ENCODE measurements at places on chromosomes 6 and 20.
A peak's percentile ranks its signal among the peaks of the same experiment; 100 is the strongest.

DNA sequence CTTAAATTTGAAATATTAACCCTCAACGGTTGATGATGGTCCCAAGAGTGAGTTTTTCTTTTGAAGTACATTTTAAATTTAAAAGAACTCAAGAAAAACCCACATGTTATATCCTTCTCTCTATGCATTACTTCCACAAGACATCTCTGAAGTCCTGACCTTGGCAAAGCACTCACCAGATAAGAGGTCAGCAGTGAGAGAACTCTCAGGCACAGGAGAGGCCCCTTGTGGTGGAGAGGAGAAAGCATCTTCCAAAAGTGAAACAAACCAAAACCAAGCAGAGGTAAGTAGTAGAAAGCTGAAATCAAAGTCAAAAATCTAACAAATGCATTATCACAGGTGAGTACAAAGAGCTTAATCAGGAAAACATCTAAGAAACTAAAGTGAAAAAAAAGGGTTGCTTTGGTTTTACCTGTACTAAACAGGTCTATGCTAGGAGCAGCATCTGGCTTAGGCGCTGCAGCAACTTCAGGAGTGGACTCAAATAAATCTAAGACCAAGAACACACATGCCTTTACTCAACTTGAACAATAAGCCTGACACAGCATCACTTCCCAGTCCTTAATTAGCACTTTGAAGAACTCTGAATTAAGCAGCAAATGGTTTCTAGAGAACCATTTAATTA, 80.5 kb downstream of the PRSS35 start:
- no peak for DNase-seq

- no peak for DNase-seq
Observed at GRCh38 chr6:33790379-33790778, 1.4 kb upstream of the LEMD2 start.

- no peak for DNase-seq
Observed at GRCh38 chr6:4316867-4317400, 181.6 kb upstream of the ECI2 start.

- DNase-seq = no peak
Observed at GRCh38 chr6:102907181-102907580, 1513.7 kb downstream of the GRIK2 start.

- DNase-seq = no peak
Observed at GRCh38 chr6:72290620-72291019, 331.2 kb upstream of the KCNQ5 start.

GRCh38 chr6:25973923-25974555, 11.4 kb downstream of the TRIM38 start:
- no peak for DNase-seq

DNA sequence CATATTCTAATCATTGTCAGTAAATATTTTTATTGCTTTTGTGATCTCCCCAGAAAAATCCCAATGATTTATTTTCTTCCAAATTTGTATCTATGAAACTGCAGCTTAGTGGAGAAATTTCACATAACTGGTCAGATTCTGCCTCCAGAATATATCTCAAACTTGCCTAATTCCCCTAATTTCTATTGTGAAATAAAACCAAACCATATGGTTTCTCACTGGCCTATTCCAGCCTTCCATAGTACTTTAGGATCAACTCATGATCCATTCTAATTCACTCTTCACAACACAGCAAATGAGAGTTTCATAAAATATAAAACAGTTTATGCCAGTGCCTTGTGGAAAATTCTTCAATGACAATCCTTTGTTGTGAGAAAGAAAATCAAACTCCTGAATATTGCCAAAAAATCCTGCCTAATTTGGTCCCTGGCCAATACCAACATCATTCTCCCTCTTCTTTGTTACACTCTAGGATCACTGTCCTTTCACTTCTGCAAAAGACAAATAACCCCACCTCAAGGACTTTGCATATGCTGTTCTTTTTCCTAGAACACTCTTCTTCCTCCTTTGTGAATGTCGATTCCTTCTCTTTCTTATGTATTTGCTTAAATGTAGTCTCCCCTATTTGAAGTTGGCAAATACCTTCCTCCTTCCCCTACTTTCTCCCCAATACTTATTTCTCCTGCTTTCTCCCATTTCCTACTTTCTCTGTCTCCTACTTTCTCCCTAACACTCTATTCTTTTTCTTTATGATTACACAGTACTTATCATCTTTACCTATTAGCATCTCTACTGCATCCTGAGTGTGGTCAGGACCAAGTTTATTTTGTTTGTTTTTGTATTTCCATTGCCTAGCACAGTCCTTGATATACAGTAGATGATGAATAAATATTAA, 587.5 kb downstream of the RFPL4B start:
- no peak for DNase-seq

GRCh38 chr20:52926505-52926904, 45.7 kb upstream of the TSHZ2 start:
- no peak for DNase-seq

GRCh38 chr20:38975539-38976120, 13.5 kb downstream of the DHX35 start:
- no peak for DNase-seq

GRCh38 chr20:45888681-45889080, 1.3 kb upstream of the SPATA25 start:
- DNase-seq = no peak

GRCh38 chr20:610130-611046, at the start of gene TCF15:
TSS of gene TCF15 (minus strand) at chr20:610309. CDS start at chr20:610237, 72 bp downstream.
- DNase-seq = no peak

DNA sequence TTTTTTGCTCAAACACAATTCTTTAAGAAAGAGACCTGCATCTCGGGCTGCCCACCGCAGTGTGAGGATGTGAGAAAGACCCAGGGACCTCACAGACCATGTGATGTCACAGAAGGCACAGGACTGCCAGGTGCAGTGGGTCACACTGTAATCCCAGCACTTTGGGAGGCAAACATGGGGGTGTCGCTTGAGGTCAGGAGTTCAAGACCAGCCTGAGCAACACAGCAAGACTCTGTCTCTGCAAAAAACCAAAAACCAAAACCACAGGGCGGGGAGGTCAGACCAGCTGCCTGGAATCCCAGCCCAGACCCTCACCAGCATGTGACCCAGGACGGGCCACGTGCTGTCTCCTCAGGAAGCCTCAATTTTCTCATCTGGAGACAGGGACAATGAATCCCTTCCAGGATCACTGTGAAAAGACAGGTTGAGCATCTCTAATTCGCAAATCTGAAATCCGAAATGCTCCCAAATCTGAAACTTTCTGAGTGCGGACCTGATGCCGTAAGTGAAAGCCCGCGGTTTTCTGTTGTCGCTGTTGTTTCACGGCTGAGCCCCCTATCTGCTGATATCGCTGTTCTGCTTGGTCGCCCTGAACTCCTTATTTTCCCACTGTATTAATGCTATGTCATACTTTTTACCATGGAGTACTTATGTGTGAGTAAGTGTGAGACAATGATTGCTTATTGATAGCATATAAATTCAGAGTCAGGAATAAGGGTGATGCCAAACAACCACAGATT, 159.5 kb upstream of the PTPN1 start:
- no peak for DNase-seq

DNA sequence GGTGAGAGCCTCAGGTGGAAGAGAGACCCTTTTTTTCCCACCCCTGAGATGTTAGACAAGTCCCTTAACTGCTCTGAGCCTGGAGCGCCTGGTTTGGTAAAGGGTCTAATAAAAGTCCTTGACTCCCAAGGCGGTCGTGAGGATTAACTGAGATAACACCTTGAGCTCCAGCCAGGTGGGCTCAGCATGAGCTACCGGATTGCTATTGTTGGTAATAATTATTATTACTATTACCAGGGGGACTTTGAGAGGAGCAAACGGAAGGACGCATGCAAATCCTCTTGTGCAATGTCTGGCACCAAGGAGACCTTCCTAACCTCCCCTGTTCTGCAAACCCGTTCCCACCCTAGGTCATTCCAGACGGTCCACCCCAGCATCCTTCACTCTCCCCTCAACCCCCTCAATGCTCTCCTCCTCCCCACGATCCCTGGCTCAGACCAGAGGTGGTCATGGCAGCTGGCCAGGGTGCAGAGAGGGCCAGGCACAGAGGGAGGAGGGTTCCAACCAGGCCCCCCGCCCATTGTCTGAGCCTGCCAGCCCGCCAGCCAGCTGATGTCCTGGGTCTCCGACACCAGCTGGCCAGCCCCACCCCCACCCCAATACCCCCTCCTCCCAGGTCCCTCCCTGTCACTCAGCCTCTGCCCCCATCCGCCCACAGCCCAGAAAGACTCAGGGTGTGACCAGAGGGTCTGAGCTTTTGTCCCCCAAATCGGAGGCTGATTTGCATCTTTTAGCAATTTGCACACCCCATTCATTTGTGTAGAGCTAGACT, 14.3 kb upstream of the CBFA2T2 start:
- no peak for DNase-seq

GRCh38 chr20:34165018-34165619, 53.1 kb upstream of the EIF2S2 start:
- no peak for DNase-seq

GRCh38 chr20:8523684-8524083, 391.6 kb downstream of the PLCB1 start:
- DNase-seq = no peak

GRCh38 chr20:32535953-32536823, 48.9 kb downstream of the NOL4L start:
- DNase-seq = peak; percentile 81

DNA sequence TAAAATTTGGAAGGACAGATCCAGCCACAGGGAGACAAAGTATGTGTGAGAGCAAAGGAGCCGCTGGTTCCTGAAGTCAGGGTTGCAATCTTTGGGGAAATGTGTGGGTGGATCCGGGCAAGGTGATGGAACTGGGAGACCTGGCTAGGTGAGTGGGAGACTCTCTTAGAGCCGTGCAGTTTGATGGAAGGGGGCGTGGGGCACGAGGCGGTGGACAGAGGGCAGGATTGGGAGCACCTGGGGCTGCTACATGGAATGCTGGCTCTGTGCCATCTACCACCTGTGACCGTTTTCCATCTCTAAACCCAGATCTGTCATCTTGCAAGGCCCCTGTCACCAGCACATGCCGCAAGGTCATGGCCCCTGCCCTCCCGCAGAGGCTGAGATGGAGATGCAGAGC, 268.4 kb downstream of the SMOC2 start:
- DNase-seq = no peak

- DNase-seq = no peak
Observed at GRCh38 chr20:4972506-4973251, 28.6 kb downstream of the SLC23A2 start.

- no peak for DNase-seq
Observed at GRCh38 chr6:41367700-41368099, 32.3 kb downstream of the NCR2 start.

- no peak for DNase-seq
Observed at GRCh38 chr6:169424821-169425240, 171.2 kb upstream of the THBS2 start.

DNA sequence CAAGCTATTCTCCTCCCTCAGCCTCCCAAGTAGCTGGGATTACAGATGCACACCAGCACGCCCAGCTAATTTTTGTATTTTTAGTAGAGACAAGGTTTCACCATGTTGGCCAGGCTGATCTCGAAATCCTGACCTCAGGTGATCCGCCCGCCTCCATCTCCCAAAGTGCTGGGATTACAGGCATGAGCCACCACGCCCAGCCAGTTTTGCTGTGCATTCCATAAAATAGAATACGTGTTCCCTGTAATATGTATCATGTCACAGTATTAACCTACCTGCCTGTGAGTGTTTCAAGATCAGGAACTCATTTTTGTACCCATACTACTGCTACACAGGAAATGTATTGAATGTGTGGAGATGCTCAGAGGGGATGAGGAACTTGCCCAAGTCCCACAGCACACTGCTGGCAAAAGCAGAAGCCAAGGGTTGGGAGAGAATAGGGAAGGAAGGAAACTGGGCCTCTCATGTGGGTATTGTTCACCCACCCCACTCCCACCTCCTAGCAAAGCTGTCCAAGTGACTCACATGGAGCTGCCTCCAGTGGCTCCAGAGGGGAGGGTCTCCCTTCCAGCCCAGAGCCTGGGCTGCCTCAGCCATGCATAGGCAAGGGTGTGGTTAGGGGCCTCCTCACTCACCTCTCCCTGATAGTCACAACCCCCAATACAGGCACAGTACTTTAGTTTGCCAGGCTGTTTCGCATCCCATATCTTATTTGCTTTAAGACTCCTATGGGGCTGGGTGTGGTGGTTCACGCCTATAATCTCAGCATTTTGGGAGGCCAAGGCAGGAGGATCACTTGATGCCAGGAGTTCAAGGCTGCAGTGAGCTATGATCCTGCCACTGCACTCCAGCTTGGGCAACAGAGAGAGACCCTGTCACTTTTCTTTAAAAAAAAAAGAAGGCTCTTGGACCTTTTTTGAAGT, 9.4 kb downstream of the HM13 start:
- DNase-seq = no peak

- no peak for DNase-seq
Observed at GRCh38 chr6:151679081-151679480, 128.4 kb upstream of the ESR1 start.

DNA sequence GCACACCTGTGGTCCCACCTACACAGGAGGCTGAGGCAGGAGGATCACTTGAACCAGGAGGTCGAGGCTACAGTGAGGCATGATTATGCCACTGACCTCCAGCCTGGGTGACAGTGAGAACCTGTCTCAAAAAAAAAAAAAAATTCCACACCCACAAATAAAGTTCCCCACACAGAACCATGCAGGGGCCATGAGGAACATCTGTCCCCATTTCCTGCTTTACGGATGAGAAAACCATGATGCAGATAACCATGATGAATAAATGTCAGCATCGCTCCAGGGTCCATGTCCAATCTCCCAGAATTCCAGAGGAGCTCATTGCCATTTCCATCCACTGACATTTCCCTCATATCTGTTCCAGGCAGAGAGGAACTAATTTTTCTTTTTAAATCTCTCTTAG, 16.9 kb upstream of the AGPAT4 start:
- no peak for DNase-seq

GRCh38 chr20:22070610-22071058, 365.2 kb downstream of the PAX1 start:
- no peak for DNase-seq

DNA sequence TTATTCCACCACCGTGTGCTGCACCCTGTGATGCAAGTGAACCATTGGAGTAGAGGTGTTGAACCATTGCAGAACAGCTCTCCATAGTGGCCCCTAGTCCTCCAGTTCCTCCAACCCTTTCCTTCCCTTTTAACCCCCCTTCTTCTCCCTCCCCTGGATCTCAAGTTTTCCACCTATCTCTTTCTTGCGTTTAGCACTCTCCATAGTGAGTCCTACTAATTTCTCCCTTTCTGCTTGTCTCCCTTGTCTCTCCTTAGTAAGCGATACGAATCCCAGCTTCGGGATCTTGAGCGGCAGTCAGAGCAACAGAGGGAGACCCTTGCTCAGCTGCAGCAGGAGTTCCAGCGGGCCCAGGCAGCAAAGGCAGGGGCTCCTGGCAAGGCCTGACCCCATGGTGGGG, 1.1 kb downstream of the PFDN6 start:
- no peak for DNase-seq

- peak; percentile 10 for DNase-seq
Observed at GRCh38 chr20:44056010-44056698, 130.8 kb downstream of the JPH2 start.

- no peak for DNase-seq
Observed at GRCh38 chr20:49460916-49461315, 21.6 kb downstream of the KCNB1 start.

DNA sequence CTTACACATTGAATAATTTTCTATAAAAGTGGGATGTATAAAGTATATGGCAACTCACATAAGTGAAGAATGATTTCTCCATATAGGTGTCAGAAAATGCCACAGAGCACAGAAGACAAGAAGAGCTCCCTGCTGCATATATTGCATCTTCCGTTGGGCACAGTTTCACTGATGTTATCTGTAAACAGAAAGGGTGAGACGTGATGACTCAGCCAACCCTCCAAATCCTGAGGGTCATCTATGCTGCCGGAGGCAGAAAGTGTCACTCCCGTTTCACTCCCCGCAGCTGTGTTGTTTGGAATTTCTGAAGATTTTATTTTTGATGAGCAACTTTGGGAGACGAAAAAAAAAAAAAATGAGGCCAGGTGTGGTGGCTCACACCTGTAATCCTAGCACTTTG, 644.1 kb downstream of the C6orf118 start:
- DNase-seq = no peak

All from activated T-helper 2 cell treated with anti-CD3 and anti-CD28 coated beads, Interferon-gamma antibody, Interleukin-2, Interleukin-4, amounts not matched to agents 10 μg/mL and 5 μg/mL and 100 μg/mL, durations not matched to agents 14 hours and 24 hours and 36 hours (primary cell).